Right atrium auricular region (tissue), 2 donors: ENCODE measurements at places on chromosomes 4 and X. TPM values are rescaled to one million over a fixed set of nuclear protein-coding genes. Genes with fewer than 3 reads are reported as not detected.

DNA sequence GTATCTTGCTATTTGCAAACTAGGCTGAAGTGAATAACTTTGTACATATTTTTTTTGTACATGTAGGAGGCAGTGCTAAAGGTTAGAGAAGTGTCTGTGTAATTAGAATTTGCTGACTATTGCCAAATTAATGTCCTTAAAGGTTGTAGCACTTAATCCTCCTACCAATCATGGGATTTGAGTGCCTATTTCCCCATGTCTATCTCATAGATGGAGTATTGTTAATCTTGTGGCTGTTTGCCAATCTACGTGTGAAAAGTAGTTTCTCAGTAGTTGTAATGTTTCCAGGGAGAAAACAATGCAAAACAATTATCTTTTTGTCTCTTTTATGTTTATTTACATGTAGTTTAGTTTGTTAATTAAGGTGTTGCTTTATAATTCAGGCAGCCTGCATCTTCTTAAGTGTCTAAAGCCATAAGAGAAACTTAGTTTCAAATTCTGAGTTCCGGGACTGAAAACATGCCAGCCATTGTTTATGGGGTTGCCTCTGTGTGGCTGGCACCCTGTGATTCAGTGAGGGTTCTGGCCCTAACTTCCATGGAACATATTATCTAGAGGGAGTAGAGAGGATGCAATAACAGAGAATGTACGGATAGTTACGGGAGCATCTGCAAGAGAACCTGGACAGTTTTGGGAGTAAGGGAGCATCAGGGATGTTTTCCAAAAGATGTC, 142.4 kb downstream of the KLHL8 start:
- H3K4me3 ChIP-seq = no peak overlapping the region
- H3K27ac ChIP-seq = peak overlapping the region; percentile 90
- no peak for DNase-seq
- no peaks in the 10 kb centered on the region for H3K4me1 ChIP-seq

DNA sequence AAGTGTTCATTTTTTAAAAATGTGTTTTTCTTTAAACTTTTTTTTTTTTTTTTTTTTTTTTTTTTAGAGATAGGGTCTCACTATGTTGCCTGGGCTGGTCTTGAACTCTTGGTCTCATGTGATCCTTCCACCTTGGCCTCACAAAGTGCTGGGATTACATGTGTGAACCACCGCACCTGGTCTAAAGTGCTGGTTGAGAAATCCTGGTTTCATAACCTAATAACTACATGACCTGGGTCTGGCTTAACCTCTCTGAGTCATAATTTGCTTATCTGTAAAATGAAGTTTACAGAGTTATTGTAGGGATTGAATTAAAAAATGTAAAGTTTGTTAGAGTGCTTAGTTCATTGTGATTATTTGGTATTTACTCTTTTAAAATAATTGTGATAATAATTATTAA, 5.2 kb downstream of the HSD17B13 start:
- H3K4me3 ChIP-seq = no peak overlapping the region
- H3K27me3 ChIP-seq = no peaks in the 10 kb centered on the region
- no peak for DNase-seq
- H3K4me1 ChIP-seq = no peaks in the 10 kb centered on the region
- no peak overlapping the region for H3K27ac ChIP-seq
- no peaks in the 10 kb centered on the region for H3K36me3 ChIP-seq

DNA sequence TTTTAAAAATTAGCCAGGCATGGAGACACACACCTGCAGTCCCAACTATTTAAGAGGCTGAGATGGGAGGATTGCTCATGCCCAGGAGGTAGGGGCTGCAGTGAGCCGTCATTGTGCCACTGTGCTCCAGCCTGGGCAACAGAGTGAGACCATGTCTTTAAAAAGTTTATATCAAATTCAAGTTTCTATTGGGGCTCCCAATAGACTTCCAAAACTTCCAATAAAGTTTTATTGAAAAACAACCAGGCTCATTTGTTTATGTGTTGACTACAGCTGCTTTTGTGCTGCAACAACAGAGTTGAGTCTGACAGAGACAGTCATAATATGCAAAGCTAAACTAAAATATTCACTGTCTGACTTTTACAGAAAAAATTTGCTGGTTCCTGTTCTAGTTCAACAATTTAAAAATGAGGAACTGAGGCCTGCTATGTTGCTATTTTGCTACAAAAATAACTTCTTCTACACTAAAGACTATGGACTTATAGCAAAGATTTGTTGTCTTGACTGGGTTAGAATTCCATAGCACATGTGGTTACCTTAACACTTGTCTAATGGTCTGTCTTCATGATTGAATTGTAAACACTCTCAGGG, 63.3 kb upstream of the RELL1 start:
- no peaks in the 10 kb centered on the region for H3K27me3 ChIP-seq
- H3K4me3 ChIP-seq = no peak overlapping the region
- DNase-seq = no peak
- no peaks in the 10 kb centered on the region for H3K36me3 ChIP-seq
- H3K4me1 ChIP-seq = no peaks in the 10 kb centered on the region

MUC7 gene
- not detected for total RNA-seq

GRCh38 chrX:40224658-40225057, 126.9 kb upstream of the BCOR start:
- H3K4me1 ChIP-seq = no peaks in the 10 kb centered on the region
- no peaks in the 10 kb centered on the region for H3K36me3 ChIP-seq
- H3K4me3 ChIP-seq = no peak overlapping the region
- no peak for DNase-seq
- H3K27ac ChIP-seq = no peak overlapping the region
